ENCODE measurements at places on chromosomes 3 and 15.

DNA sequence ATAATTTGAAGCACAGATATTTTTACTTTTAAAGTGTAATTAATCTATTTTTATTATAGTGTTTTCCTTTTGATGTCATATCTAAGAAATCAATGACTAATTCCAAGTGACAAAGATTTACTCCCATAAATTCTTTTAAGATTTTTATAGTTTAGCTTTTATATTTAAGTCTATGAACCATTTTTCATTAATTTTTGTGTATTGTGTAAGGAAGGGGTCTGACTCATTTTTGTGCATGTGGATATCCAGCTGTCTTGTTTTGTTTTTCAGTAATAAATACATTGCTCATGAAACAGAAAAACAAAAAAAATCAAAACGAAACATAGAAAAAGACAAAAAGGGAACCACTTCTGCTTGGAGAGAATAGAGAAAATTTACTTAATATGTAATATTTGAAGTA, 145.1 kb downstream of the EPHA6 start:
- no peak for DNase-seq

- no peak for DNase-seq
Observed at GRCh38 chr3:86954747-86955146, 36.2 kb downstream of the VGLL3 start.

- DNase-seq = peak; percentile 49
Observed at GRCh38 chr15:82999905-83000671, 11.4 kb downstream of the C15orf40 start.

- no peak for DNase-seq
Observed at GRCh38 chr3:191342411-191342810, 12.1 kb upstream of the UTS2B start.

- no peak for DNase-seq
Observed at GRCh38 chr3:8937064-8938020, 25.9 kb downstream of the RAD18 start.

DNA sequence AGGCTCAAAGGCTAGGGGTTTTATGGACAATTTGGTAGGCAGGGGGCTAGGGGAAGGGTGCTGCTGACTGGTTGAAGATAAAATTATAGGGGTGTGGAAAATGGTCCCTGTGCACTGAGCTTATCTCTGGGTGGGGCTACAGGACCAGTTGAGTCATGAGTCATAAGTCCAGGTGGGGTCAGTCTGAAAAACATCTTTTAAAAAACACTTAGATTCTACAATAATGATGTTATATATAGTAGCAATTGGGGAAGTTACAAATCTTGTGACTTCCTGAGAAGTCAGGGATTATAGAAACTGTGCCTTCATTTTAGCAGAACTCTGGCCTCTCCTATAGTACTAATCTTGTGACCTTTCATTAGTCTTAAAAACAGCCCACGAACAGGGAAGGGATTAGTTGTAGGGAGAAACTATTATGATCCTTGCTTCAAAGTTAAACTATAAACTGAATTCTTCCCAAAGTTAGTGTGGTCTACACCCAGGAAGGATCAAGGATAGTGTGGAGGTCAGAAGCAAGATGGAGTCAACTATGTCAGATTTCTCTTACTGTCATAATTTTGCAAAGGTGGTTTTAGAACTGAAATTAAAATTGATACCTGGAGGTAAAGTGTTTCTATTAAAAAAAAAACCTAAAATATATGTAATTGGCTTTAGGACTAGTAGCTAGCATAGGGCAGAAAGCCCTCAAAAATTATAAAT, 130.1 kb downstream of the P2RY1 start:
- no peak for DNase-seq

DNA sequence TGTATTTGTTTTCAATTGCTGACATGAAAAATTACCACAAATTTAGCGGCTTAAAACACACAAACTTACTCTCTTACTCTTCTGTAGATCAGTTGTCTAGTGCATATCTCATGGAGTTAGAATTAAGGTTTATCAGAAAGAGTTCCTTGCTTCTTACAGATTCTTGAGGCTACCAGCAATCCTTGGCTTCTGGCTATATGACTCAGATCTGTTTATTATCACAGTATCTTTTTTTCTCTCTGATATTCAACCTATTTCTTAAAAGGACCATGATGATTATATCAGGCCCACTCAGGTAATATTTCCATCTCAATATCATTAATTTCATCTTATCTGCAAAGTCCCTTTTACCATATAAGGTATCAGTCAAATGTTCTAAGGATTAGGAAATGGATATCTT, 263.5 kb upstream of the BCHE start:
- no peak for DNase-seq

- DNase-seq = no peak
Observed at GRCh38 chr3:110454066-110454465, 617.5 kb upstream of the NECTIN3 start.

DNA sequence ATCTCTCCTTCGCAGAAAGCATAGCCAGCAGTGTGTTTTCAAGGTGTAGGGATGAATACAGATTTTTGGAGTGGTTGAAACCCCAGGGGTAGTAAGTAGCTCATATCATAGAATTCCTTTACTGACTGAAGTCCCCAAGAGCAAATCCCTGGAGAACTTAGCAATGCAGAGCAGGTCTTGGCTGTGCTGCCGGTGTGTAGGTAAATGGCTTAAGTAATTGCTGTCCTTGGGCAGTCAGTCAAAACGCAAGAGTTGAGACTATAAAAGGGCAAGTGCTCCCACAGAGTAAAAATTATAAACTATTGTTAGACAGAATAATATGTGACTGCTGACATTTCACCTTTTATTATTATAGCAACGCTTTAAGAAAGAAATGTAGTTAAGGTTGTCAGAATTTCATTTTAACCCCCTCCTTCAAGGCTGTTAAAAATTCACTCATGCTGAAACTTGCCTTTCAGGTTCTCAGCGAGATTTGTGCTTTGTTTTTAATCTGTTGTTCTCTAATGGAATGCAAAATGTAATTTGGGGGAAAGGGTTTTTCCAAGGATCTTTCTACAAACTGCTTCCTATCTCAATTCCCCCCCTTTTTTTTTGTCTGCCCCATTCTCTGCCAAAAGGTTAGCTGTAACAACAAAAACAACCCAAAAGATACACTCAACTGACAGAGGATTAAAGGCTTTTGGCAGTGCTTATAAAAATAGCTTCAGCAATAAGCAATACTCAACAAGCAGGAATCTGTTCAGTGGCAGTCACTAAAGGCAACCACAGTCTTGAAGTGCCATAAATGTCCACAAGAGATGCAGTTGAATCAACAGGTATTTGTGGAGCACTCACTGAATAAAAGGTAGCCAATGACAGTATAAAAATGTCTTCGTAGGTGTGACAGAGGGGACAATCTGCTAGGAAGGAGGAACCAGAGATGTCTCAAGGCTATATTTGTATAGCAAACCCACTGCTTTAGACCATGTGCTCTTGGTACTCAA, 105.3 kb downstream of the THRB start:
- no peak for DNase-seq

DNA sequence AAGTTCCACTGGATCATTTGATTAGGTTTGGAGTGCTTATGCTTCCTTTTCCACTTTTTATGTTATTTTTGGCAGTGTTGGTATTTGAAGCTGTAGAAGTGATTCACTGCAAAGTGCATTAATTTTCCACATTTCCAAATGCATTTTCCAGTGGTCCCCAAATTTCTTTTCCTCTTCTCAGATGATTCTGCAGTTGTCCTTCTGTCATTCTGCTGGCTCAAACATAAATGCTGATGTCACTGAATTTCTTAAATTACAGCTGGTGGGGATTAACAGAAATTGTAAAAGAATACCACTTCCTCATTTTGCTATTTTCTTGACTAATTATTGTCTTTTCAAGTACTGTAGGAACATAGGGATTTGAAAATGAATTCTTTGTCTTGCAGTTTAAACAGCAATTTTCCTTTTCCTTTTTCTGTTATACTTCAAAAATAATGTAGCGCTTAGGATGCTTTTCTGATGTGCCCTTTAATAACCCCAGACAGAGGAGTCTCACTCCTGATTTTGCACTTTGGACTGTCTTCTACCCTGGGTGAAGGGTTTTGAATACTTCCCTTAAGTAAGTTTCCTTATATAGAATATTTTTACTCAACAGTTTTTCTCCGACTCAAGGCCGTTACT, 25.0 kb downstream of the MITF start:
- no peak for DNase-seq

- no peak for DNase-seq
Observed at GRCh38 chr15:73324496-73325170, 44.1 kb downstream of the HCN4 start.

- no peak for DNase-seq
Observed at GRCh38 chr15:52006702-52007340, 12.2 kb upstream of the MAPK6 start.

DNA sequence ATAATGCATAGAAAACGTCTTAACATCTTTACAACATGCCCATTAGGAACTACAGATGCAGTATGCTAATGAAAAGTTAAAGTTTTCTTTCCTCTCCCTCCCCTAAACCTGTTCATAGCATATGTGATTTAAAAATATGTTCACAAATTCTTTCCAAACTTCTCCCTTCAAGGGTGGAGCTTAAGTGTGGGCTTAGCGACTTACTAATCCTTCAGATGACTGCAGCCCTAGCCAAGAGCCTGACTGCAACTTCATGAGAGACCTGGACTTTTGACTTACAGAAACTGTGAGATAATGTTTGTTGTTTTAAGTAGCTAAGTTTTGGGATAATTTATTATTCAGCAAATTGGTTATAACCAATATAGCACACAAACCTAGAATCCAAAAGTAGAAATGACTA, 22.0 kb upstream of the ANXA2 start:
- DNase-seq = no peak

DNA sequence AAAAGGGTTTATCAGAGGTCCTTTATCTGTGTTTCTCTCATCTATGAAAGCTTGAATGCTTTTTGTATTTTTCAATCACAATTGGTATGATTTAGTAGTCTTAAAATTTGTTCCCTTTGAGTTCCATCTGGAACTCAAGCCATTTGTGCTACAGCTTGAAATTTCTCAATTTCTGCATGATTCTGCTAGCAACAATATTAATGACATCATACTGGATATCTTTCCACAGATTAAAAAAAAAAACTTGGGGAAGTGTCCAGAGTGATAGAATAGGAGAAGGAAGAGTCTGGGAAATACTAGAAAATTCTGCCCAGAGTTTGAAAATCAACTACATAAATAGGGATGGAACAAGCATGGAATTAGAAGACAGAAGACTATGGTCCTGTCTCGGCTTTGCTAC, 9.3 kb upstream of the FBN1 start:
- DNase-seq = no peak

DNA sequence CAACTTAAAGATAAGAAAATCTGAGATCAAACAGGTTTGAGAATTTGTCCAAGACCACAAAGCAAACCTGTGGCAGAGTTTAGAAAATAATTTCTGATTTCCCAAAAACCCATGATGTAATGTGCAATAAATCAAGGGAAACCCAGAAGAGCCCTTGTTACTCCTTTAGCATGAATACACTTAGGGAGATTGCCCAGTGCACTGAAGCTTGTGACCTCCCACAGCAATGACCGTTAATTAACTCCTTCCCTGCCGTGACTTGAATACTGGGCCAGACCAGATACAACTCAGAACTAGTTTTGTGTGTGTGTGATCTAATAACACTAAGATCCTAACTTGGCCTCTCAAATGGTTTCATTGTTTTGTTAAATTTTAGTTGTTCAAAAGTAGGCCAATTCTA, 2.5 kb downstream of the PRKAR2A start:
- DNase-seq = no peak

GRCh38 chr3:117799387-117799735, 1089.8 kb downstream of the TUSC7 start:
- no peak for DNase-seq

DNA sequence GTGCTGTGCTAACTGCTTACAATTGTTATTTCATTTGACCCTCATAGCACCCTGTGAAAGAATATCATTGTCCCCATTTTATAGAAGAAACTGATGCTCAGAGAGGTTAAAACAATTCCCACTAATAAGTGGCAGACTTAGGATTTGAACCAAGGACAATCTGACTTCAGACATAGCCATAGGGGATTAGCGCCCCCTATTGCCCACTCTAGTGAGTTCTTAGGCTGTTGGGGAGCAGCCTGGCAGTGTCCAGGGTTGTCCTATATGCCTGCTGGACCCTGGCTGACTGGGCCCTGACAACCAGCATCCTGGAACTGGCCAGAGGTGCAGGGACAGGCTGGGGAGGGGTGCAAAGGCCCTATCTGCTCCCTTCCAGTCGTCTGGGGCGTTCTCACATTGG, 15.4 kb downstream of the DPH3 start:
- no peak for DNase-seq
